ENCODE measurements at places on chromosomes 1 and 21. TPM values are rescaled to one million over a fixed set of nuclear protein-coding genes. Genes with fewer than 3 reads are reported as not detected.

DNA sequence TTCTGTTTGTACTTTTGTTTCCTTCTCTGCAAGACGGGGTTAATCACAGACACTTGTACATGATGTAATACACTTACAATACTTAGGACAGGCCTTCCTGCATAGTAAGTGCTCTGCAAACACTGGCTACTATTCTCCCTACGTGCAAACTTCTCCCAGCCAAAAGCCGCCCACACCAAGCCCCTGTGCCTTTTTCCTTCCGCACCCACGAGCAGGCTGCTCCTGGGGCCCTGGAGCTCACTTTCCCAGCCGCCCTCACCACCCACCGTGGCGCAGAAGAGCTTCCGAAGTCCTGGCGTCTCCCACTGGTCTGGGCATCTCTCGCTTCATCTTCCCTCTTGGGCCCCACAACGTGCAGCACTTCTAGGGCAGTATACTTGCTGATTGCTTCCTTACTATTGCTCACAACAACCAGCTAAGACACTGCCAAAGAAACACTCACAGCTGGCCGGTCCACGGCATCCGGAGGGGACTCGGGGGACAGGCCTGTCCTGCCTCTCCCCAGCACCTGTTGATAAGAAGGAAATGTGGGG, 22.5 kb upstream of the GPR157 start:
- DNase-seq = no peak

DNA sequence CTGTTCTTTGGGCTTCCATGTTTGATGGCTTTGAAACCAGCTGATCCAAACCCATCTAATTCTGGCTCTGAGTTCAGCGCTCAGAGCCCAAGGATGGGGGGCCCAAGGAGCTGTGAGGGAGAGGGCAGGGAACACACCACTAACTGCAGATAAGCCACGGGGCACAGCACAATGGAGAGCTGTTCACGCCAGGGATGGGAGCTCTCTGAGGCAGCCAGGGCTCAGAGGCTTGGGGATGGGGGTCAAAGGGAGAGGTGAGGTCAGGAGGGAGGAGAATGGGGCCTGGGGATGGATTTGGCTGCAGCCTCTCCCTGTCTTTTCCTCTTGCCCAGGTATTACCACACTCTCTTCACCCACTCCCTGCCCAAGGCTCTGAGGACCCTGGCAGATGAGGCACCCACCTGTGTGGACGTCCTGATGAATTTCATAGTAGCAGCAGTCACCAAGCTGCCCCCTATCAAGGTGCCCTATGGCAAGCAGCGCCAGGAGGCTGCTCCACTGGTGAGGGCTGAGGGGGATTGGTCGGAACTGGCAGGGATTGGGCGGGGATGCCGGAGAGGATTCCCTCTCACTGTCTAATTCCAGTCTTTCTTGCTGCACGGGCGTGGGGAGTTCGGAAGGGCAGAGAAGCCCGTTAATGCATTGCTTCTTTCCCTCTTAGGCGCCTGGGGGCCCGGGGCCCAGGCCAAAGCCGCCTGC, 11.3 kb downstream of the SLC30A2 start:
- no peak for DNase-seq

The LCE3E gene
- not detected for total RNA-seq

DNA sequence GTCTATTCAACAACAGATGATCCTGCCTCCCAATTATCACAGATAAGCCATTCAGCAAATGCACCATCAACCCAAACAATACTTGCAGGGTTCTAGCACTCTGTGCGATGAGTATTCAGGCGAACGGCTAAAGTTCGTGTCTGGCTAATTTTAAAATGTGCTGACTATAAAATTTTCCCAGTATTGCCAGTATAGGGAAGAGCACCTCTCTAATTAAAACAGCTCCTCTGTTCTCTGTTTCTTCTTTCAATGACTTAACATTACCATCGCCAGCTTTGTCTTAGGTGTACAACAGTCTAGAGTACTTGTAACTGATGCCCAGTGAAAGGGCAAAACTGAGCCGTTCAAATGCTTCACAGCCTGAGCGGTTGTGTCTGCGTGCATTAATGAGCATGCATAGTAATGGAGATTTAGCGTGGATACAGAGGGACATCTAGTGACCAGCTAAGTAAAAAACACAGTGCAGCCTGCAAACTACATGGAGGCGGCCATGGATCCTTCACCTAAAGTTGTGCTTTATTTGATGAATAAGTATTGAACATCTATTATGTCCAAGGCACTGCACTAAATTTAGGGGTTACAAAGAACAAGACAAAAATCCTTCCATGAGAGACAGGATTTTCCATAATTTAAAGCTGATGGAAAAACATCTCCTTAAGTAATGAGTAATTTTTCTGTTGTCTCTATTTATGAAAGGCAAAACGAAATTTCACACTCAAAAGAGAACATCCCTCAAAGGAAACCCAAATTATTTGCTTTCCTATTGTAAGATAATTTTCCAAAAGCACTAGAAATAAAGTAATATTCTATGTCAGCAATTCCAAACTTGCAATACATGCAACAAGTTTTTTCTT, 120.0 kb downstream of the SETD4 start:
- DNase-seq = peak; percentile 29

- no peak for DNase-seq
Measured at GRCh38 chr1:1005774-1006304, 5.9 kb upstream of the HES4 start.

DNA sequence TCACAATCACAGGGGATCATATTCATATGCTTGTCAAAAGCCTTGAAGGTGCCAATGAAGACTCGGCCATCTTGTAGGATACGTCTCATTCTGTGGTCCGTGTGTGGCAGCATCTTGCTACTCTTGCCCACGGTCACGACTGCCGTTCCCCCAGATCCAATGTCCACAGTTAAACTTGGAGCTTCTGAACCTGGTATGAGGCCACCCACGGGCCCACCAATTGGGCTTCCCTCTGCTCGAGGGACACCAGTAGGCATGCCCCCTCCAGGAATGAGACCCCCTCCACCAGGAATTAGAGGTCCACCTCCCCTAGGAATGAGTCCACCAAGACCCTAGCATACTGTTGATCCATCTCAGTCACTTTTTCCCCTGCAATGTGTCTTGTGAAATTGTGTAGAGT, 39.6 kb downstream of the MORN1 start:
- DNase-seq = no peak

The KRTAP12-2 gene
- not detected for total RNA-seq

GRCh38 chr1:223248001-223248769, 105.1 kb upstream of the TLR5 start:
- no peak for DNase-seq

GRCh38 chr1:12629511-12629956, 11.5 kb upstream of the DHRS3 start:
- no peak for DNase-seq

The S100A5 gene
- total RNA-seq = not detected

The PRELP gene
- 2.9 TPM for total RNA-seq

The PALMD gene
- total RNA-seq = 0.36 TPM

- no peak for DNase-seq
Measured at GRCh38 chr1:21302747-21303715, 12.8 kb upstream of the ECE1 start.

DNA sequence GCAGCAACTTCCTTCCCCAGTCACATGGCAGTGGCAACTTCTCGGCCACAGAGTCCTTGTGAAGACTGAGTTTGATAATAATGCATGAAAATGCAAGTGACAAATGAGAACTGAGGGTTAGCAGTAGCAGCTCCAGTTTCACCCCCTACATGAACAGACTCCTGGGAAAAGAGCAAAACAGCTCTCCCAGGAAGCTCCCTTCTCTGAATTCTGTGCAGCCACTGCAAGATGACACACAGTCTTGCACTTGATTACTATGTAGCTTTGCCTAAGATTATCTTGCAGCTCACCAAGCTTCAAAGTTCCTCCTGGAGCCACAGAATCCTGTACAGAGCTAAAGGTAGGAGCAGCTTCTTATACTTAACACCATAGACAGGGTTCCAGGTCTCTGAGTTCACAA, 4.7 kb downstream of the PGBD5 start:
- DNase-seq = no peak

DNA sequence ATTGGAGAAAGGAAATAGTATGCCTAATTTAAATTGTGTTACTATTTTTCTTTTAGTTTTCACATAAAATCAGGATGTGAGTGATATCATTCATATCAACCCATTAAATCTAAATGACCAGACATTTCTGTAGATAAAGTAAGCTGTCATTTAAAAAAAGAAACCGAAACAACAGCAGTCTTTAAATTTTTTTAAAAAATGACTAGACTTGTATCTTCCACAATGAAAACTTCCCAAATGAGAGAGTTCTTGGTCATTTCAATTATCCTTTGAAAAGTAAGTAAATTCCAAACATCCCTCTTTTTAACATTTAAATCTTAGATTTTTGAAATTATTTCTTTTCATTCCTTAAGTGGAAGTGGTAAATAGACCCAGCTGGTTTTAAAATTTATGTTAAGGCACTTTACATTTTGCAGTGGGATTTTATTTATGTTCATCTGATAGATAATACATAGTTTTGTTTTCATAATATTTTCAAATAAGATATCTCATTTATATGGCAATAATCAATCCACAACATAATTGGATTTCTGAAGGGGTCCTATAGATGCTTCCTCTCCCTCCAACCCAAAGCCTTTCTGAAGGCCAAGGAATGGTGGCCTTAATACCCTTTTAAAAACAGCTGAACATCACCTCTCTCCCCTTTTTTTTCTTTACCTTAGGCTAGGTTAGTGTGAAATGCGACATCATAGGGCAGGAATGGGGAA, 3.1 kb downstream of the FOXD3 start:
- no peak for DNase-seq

The MPZL1 gene
- total RNA-seq = 113 TPM

DNA sequence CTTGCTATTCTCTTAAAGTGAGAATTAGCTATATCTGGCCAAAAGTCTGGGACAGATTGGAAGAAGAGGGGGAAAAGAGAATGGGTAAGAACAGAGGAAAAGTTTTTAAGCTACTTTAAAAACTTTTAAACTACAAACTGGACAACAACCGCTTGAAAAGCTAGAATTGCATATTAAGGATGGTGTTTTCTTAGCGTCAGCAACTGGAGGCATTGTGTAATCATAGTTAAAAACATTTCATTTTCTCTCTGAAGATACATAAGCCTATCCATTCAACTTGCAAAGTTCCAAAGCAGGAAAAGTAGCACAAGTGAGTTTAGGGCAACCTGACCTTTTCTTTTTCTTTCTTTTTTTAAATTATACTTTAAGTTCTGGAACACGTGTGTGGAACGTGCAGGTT, 10.9 kb downstream of the PBX1 start:
- no peak for DNase-seq

The PLA2G2C gene
- not detected for total RNA-seq

The FAM3B gene
- 0.23 TPM for total RNA-seq

DNA sequence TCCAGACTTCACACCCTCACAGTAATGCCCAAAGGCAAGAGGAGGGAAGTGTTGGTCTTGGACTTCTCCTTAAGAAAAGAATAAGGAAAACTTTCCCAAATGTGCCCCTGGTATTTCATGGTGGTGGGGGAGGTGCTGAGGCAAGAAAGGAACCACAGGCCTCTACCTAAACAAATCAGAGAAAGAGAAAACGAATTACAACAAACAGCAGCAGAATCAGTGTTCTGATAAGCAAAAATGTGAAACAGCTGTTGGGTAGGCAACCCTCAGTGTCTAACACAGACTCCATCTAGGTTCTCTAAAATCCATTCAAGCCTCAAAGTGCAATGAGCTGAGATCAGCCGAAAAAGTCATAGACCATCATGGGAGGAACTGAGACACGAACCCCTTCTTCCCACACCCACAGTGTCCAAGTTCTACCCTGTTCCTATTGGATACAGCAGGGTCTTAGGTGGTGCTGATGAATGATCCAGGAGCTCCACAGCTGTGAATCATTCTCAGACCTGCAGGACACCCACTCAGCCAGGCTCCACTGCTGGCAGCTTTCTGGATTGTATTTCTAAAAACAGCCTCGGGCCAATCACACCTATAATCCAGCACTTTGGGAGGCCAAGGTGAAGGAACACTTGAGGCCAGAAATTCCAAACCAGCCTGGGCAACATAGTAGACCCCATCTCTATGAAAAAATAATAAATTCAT, 149.1 kb downstream of the PLPP3 start:
- DNase-seq = no peak

The IL12RB2 gene
- 0.36 TPM for total RNA-seq

The ZBTB8B gene
- total RNA-seq = 3.3 TPM

DNA sequence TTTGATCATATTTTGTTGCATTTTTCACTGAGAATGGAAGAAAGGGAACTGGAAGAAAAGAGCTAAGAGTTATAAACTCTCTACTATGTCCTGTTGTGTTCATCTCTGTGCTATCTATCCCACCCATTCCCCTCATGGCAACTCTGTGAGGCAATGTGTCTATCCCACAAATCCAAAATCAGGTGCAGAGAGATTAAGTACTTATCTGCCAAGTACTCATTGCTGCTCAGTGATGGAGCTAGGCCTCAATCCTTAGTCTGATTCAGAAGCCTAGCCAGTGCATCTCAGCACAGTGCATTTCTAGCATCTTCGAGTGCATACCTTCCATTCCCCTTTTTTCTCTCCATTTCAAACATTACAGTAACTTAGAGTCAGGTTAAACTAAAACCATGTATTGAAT, 270.6 kb downstream of the TPR start:
- no peak for DNase-seq

GRCh38 chr1:58895082-58895481, 111.2 kb upstream of the JUN start:
- DNase-seq = no peak

GRCh38 chr1:216824511-216824910, 101.3 kb upstream of the ESRRG start:
- no peak for DNase-seq

GRCh38 chr1:214977110-214977509, 105.4 kb upstream of the KCNK2 start:
- DNase-seq = no peak

DNA sequence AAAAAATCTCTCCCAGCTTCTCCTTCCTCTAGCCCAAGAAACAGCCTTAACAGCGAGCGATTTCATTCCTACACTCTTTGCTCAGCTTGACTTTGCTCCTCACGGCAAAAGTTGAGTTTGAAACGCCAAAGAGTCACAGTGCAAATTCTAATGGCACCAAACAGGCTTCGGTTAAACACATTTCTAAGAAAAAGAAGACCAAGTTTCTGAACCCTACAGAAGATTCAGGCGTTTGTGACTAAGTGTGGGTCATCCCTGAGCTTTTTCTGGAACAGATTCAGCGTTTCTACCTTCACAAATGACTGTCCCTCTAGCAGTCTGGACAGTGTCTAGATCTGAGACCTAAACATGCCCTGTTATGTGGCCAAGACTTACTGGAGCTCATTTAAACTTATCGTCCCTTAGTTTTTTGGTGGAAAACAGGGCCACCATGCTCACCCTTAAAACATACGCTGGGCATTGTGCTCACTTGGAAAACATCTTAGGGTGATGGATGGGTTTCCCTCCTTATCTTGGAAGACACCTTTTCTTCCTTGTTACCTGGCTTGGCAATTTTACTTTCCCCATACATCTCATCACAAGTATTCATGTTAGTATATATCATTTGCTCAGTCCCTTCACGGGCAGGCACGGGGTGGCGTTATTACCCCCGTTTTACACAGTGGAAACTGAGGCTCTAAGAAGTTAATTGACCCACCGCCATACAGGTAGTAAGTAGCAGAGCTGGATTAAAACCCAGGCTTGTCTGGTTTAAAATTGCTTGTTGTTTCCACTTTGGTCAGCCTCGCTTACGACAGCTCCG, 1.0 kb downstream of the C1orf198 start:
- DNase-seq = no peak

Data from neural crest cell (in vitro differentiated cells).